ENCODE measurements at places on chromosomes 5 and 9.

DNA sequence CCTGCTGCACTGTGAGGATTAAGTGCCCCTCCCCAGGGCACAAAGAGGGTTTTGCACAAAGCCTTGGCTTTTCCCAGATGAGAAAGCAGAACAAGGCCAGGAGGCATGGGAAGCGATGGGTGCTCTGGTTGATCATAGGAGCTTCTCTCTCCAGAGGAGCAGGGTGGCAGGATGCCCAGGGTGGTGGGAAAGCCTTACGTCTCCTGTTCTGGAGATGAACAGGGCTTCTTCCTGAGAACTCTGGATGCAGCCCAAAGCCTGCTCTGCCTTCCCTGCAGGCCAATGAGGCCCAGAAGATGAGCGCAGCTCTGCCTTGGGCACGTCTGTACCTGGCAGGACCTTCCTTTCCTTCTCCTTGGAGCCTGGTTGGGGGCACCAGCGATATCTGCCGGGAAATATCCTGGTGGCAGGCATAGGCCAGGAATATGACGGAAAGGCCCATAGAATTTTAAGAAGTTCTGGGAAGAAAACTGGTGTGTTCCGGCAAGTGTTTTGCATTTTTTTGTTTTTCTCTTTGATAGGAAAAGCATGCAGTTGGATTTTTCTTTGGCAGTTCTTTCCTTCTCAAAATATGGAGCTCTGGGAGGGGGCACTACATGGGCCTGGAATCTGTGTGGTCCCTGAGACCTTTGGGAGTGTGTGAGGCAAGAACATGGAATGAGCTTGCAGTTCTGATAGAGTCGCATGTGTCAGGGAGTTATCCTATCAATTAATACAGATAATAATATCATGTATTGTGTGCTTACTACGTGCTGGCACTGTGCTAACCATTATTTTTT lies 253.2 kb upstream of the KLF4 start:
- no peak for DNase-seq

GRCh38 chr9:112378328-112379176 lies 1.4 kb upstream of the HSDL2 start:
- no peak for DNase-seq

DNA sequence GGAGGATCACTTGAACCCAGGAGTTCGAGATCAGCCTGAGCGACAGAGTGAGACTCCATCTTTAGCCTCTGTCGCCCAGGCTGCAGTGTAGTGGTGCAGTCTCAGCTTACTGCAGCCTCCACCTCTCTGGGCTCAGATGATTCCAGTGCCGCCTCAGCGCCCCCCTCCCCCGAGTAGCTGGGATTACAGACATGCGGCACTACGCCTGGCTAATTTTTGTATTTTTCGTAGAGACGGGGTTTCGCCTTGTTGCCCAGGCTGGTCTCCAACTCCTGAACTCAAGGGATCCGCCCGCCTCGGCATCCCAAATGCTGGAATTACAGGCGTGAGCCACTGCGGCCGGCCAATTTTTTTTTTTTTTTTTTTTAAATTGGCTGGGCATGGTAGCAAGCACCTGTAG lies 2.3 kb upstream of the HSPA9 start:
- no peak for DNase-seq

DNA sequence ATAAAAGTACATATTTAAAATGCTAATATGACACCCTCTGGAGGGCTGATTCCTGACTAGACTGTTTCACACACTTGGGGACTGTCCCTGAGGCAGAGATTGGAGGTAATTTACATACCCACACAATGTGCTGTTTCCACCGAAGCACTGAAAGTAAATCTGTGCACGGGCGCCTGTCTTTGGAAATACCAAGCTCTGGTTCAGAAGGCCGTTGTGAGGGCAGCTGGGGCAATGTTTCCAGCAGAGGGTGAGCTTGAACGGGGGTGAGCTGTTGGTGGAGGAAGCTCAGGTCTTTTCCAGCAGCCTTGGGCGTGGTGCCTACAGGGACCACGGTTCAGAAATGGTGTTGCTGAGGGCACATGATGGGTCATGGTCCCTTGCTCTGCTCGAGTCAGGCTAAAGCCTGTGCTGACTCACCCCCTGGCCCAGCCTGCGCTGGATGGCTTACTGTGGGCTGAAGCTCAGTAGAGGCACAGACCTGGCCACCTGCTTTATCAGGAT lies 25.8 kb upstream of the HMCN2 start:
- no peak for DNase-seq

- DNase-seq = no peak
These were observed 66.3 kb downstream of the MAT2B start for GRCh38 chr5:163571744-163572143.

GRCh38 chr5:96721351-96721977 lies 59.3 kb downstream of the CAST start:
- no peak for DNase-seq

- no peak for DNase-seq
These were observed 258.5 kb upstream of the ADRA1B start for GRCh38 chr5:159657771-159658170.

DNA sequence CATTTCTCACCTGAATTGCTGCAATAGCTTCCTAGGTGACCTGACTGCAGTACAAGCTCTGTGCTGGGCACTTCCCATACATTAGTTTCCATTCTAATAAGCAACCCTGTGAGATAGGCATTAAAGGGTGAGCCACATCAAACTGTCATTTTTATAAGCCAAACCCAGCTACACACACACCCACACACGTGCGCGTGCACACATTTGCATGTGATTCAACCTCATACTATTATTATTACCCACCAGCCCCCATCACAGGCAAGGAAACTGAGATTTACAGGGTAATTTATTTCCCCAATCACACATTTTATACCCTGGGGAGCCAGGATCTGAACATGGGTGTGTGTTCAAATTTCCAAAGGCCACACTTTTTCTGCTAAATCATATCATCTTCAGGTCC lies 93.6 kb downstream of the TTLL11 start:
- no peak for DNase-seq

DNA sequence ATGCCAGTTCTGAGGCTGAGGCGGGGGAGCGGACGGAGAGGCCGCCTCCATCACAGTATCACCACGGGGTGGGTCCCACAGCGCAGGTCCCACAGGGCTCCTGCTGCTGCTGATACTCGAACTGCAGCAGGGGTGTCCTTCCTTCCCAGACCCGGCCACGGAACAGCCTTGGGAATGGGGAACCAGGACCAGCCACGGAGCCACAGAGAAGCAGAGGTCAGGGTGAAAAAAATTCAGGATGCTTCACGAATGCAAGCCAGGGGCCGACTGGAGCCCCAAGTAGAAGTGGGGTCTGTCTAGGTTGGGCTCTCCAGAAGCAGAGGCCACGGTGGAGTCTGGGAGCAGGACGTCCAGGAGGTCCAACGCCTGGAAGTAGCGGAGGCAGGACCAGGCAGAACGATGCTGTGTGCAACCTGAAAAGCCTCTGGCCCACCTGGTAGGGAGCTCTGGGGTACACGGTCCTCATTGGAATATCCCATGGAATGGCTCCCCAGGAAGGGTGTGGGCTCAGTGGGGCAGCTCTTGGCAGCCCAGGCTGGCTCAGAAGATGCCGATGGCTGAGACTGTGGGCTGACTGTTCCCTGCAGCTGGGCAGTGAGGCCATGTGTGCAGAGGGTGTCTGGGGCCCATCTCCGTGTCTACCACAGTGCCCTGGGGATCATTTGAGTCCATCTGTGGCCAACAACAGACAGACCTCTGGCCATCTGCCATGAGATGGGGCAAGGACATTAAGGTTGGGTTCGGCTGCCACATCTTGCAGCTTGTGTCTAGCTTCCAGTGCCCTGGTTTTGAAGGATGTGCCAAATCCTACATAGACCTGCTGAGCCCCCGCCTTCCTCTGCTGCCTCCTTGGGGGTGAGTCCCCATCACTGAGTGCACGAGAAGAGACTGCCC lies 66.9 kb upstream of the FCN1 start:
- DNase-seq = no peak

DNA sequence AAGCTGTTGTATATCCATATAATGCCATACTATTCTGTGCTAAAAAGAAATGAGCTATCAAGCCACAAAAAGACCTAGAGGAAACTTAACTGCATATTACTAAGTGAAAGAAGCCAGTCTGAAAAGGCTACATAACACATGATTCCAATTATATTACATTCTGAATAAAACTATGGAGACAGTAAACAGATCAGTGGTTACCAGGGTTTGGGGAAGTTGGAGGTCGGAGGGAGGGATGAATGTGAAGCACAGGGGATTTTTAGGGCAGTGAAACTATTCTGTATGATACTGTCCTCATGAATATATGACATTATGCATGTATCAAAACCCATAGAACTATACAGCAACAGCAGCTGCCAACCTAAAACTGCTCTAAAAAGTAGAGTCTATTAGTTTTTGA lies 5.6 kb upstream of the RFK start:
- DNase-seq = no peak

- DNase-seq = no peak
These were observed 5.2 kb downstream of the EGR1 start for GRCh38 chr5:138470322-138471051.

GRCh38 chr5:40374853-40375252 lies 304.9 kb upstream of the PTGER4 start:
- DNase-seq = no peak

- DNase-seq = no peak
These were observed 4.8 kb downstream of the TPM2 start for GRCh38 chr9:35684921-35685320.

DNA sequence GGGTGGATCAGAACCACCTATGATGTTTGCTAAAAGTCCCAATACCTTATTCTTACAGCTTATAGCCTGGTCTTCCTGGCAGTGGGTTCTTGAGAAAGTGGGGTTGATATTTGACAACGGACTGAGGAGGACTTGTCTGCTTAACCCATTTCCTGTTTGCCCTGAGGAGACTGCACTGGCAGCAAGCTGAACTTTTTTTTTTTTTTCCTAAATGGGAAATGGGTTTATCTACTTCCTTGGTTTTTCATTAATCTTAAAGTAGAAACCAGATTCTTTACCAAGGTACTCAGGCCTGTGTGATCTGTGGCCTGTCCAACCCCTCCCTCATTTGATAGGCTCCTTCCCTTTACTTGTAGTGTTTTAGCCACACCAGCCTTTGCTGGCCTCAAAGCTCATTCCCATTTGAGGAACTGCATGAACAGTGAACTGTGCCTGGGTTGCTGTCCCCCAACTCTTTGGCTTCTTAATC lies 47.1 kb downstream of the C9orf57 start:
- DNase-seq = no peak

Data from WTC11 (cell line).